ENCODE measurements at places on chromosomes 2 and 18. TPM values are rescaled to one million over a fixed set of nuclear protein-coding genes. Genes with fewer than 3 reads are reported as not detected.

DNA sequence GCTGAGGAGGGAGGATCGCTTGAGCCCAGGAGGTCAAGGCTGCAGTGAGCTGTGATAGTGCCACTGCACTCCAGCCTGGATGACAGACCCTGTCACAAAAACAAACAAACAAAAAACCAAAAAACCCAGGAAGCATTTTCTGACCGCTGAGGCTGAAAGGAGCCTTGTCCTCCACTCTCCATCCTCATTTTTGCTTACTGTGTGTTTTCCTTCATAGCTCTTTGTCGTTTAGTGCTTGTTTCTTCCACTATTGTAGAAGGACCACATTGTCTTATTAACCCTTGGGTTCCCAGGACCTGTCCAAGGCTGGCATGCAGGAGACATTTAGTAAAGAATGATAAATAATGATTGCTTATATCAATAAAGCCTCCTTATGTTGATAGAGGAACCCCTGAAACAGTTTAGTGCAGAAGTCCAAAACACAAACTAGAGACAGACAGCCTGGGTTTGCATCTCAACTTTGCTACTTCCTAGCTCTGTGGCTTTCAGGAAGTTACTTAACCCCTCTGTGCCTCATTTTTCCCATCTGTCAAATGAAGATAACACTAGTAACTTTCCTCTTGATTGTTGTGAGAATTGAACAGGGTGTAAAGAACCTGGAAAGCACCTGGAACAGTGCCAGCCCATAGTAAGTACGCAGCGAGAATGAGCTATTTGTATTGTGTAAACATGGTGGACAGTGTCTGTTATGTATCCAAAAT lies 126.0 kb downstream of the LPIN1 start:
- peak; percentile 23 for DNase-seq

- no peak for DNase-seq
Observed at GRCh38 chr2:232416521-232417470, 10.2 kb downstream of the ALPG start.

DNA sequence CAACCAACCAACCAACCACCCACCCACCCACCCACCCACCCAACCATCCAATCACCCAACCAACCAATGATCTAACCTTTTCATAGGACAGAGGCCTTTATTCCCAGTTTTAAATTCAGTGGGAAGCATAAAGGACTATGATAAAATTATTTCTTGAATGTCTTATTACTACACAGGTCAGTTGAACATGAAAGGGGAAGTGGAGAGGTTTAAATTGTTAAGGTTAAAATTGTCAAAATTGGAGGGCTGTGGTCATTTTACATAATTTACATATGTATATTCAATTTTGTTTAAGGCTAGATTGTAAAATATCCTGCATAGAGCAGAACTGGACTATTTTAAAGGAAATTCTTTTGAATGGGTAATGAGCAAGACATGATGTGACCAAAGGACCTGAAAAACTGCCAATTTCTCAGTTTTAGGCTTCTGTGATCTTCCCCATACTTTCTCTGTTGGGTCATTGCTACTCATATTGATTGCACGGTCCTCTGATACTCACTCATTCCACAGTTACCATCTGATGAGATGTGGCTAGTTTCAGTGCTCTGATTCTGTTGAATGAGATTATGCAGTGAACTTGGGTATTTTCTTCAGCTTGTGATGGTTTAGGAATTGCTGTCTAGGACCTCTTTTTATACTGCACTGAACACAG lies 127.4 kb downstream of the PLCL1 start:
- peak; percentile 45 for DNase-seq

DNA sequence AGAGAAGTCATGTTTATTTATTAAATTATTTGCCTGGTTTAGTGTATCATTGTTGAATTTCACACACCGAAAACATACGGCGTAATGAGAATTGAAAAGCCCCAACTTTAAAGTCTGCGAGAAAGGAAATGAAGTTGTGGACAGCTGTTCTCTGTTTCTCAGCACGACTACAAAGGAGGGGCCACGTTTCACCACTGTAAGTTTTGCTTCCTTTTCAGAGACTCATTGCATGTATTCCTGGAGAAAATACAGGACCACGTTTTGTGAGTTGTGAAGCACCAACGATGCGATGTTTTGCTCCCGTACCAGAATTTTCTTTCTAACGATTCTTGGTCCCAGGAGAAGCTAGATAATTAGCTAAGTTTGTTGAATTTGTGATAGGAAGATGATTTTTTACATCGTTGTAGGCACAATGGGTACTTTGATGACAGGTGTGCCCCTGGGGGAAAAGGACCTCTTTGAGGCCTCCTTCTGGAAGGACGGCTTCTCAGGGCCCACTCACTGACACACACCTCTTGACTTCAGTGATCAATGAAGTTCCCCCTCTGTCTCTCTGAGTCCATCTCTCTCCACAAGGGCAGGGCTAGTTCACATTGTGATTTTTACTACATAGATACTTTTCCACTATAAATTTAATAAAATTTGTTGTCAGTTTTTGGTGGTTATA lies 23.7 kb upstream of the ACKR3 start:
- no peak for DNase-seq

CCDC178 gene
- total RNA-seq, result 0.72 TPM

- no peak for DNase-seq
Observed at GRCh38 chr2:64863097-64863820, 125.9 kb upstream of the SLC1A4 start.

DNA sequence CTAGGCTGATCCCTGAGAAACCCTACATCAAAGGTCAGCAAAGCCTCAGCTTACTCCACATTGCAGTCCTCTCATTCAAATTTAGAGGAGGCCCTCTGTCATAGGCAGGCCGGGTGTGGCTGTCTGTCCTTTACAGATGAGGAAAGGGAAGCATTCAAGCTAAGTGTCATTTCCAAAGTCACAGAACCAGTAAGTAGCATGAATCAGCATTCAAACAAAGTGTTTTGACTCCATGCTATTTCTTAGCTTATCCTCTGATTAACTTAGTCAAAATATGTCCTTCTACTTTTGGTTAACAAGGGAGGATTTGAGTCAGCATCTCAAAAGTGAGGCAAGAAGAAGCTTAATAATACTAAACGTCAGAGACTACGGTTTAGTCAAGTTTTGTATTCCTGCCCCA lies 409.0 kb upstream of the POU3F3 start:
- DNase-seq, result no peak

PDE11A gene
- total RNA-seq, result not detected

DNA sequence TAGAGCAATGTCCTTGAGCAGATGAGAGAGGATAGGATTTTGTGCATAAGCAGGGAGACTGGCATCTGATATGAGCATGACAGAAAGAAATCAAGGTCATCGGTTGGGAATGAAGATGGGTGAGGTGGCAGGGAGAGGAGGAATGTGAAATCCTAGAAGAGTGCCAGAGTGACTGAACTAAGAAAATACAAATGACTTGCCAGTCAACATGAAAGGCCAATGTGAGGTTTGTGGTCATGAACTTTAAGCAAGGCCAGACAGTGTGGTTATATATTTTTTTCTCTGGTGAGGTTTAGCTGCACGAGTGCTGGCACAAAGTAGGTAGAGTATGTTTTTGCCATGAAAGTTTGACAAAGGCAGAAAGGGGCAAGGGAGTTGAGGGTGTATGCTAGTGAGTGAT lies 21.2 kb downstream of the QPCT start:
- DNase-seq, result no peak

GRCh38 chr2:6423944-6424343 lies 441.8 kb downstream of the CMPK2 start:
- DNase-seq, result no peak

CDK15 gene
- 4.5 TPM for total RNA-seq

MBP gene
- total RNA-seq, result 54.1 TPM

GRCh38 chr2:239387811-239388210 lies 13.0 kb downstream of the HDAC4 start:
- DNase-seq, result no peak

RAPH1 gene
- total RNA-seq, result 16.5 TPM

IL1R2 gene
- 0.57 TPM for total RNA-seq

VSNL1 gene
- 0.90 TPM for total RNA-seq

Data from fibroblast of the aortic adventitia (primary cell).